GM12891 (cell line): ENCODE measurements at places on chromosomes 7 and 10.

GRCh38 chr7:24573554-24574338 is 494 bp downstream of the PALS2 start:
- DNase-seq, result peak; percentile 30

DNA sequence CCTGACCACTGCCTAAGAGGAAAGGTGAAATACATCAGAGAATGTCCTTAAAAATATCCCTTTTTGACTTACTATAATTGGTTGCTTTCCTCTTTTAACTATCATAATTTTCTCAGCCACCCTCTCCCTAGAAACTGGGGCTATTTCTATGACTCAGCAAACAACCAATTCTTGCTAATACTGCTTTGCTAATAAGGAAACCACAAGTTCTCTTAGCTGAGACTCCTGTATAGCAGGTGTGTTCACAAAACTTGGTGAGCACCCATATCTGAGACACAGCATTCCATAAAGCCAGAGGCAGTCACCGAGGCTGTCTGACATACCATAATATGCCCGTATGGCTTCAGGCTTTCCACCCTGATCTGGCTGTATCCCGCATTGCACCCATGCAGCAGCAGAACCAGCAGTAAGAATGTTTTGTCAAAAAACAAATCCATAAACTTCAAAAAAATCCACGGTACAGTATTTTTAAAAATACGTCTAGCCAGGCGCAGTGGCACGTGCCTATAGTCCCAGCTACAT is 191.7 kb upstream of the C7orf33 start:
- no peak for DNase-seq

GRCh38 chr10:78190051-78190825 is 156.6 kb downstream of the RPS24 start:
- no peak for DNase-seq

DNA sequence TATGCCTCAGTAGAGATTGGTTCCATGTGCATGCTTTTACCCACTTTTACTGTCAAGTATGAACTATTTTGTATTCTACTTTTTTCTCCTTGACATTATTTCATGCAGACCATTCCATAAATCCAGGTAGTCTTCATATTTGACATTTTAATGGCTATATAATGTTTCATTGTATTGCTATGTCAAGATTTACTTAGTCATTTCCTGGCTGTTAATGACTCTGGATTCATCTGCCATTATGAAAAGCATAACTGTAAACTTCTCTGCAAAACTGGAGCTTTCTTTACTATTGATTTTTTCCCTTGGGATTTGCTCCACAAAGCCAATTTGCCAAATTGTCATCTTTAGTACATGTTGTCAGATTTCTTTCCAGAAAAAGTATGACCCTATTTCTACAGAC is 6.8 kb upstream of the MSRB2 start:
- DNase-seq, result no peak

- no peak for DNase-seq
Observed at GRCh38 chr10:3648170-3648569, 136.8 kb downstream of the KLF6 start.

GRCh38 chr7:106620676-106621075 is 40.3 kb downstream of the CCDC71L start:
- no peak for DNase-seq

GRCh38 chr10:125000366-125001312 is 58.7 kb downstream of the ZRANB1 start:
- DNase-seq, result peak; percentile 27

GRCh38 chr10:112395809-112396530 is 22.1 kb downstream of the ACSL5 start:
- DNase-seq, result no peak

DNA sequence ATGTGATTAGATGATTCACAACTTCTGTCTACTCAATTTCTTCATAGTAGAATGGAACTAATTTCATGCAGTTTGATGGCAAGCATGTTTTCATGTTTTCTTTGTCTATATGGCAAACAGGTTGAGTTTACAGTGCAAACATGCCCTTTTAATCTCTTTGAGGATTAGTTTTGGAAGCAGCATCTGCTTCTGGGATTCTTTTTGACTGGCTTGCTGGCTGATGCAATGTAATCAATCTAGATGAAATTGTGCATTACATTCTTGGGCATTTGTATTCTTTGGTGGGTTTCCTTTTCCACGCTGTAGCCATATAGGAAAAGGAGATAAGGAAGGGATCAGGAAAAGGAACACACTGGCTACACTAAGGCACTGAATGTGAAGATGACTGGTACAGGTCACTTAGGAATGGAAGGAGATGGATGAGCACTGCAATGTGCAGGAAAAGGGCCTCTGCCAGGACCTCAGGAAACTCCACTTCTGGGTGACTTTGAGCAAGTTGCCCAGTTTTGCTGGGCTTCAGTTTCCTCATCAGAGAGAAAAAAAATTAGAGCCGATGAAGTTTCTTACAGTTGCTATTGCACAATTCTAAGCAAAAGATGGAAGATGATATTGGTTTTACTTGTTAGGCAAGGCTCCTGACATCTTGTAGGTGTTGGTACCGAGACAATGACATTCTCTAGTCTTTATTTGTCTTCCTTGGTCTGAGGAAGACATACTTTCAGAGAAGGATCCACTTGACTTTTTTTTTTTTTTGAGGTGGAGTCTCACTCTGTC is 269.1 kb downstream of the SUGCT start:
- no peak for DNase-seq

DNA sequence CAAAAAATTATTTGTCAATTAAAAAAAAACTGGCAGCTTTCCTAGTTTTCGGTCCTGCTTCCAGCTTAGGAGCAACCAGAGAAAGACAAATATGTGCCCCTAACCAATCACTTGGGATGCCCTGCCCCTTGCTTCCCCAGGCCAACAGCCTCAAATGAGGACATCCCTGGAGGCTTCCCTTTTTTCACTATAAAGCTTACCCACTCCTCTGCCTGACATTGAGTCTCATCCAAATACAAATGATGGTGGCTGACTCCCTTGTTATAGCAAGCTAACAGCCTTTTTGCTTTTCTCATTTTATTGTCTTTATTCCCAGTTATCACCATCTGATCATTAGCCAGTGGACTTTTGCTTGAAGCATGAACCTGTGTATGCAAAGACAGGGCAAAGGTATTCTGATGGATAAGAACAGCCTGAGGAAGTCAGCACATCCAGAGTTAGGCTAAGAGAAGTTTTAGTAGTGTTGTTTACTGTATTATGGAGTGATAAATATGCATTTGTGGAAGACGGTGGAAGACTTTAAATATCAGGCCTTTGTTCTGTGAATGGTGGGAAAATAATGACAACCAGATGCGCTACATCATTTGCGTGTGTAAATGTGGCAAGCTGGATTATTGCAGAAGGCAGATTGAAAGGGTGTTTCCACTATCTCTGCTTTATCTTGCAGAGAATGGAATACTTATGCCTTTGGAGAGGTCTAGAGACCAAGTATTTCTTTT is 1.7 kb upstream of the CCM2 start:
- no peak for DNase-seq

- DNase-seq, result no peak
Observed at GRCh38 chr7:27424749-27425148, 182.1 kb downstream of the EVX1 start.

GRCh38 chr10:29102233-29102632 is 186.6 kb upstream of the LYZL1 start:
- no peak for DNase-seq

- DNase-seq, result no peak
Observed at GRCh38 chr10:127158662-127159061, 37.7 kb downstream of the INSYN2A start.

GRCh38 chr10:133442191-133442966 is 11.4 kb upstream of the SCART1 start:
- peak; percentile 6 for DNase-seq

DNA sequence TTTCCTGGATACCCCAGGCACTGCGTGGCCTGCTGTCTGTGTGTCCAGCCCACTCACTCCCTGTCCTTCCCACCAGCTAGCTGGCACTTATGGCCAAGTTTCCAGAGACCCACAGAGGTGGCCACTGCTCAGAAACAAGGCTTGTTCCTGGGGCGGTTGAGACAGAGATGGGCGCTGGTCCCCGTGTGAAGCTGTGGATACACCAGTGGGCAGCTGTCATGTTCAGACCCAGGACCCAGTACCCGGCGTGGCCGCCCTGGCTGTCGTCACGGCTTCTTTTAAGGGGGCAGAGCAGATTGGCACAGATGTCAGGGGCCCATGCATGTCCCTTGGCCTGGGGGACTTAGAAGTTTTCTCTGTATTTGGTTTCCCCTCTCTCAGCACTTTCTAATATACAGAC is 36.3 kb downstream of the FOXL3 start:
- no peak for DNase-seq

DNA sequence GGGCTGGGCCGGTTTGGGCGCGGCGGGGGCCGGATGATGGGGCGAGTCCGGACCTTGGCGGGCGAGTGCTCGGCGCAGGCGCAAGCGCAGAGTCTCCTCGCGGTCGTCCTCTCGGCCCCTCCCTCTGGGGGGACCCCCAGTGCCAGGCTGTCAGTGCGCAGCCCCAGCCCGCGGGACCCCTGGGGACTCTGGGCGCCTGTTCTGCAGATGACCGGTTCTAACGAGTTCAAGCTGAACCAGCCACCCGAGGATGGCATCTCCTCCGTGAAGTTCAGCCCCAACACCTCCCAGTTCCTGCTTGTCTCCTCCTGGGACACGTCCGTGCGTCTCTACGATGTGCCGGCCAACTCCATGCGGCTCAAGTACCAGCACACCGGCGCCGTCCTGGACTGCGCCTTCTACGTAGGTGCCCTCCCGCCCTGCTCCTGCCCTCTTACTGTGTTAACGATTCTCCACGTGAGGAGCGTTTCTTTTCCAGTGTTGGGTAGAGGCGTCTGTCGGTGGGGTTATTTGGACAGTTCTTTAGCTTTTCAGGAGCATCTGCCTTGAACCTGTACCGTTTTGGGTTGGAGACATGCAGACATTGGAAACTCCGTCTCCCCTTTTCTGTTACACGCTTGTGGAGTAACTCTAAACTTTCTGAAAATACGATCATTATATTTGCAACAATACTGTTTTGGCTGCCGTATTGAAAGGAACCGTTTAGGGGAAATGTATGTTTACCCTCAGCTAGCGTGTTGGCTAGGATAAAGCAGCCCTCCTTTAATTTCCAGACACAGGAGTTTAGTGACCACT is 706 bp downstream of the BUB3 start:
- no peak for DNase-seq

DNA sequence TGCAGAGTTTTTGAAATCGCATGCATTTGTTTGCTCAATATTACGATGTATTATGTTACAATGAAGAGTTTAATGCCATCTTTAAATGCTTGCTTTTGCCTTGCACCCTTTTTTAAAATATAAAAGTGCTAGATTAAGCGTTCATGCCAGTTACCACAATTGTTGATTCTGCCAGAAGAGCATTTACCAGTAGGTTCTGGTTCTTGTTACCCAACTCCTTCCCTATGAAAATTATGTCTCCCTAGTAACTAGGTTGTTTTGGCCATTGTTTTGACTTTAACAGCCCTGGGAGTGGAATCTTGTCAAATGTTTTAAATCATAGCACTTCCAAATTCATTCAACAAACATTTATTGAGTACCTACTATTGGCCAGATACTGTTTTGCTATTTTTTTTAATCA is 32.8 kb upstream of the CDK14 start:
- DNase-seq, result no peak

DNA sequence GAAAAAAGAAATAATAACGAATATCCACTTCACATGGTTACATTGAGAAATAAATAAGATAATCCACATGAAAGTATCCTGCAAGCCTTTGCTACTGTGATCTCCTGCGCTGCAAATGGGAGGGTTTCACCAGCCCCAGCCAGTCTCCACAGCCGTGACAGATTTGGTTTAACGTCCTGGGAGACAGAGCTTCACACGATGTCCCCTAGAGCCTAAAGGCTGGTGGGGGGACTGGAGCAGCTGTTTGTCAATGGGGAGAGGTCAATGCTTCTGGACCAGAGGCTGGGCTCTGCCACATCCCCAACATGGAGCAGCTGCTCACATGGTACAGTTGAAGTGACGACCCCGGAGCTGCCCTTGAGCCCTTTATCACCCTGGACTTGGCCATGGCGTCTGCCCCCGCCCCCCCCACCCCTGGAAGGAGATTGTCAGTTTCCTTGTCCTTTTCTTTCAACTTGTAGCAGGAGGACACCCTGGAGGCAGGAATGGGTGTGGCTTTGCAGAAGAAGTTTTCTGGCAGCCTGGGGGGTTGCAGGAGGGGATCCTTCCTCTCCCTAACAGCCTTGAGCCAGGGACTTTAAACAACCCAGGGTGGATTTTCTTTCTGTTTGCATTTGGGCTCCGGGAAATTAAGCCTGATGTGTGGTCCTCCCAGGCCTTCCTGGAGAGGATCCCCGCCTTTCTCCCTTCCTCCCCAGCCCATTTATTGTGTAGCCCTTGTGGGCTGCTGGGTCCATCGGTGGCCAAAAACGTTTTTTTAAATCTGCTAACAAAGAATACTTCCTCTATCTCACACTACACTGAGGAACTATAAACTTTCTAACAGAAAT is 37.0 kb upstream of the MXI1 start:
- no peak for DNase-seq

- no peak for DNase-seq
Observed at GRCh38 chr7:110676785-110677184, 414.1 kb upstream of the LRRN3 start.

- DNase-seq, result no peak
Observed at GRCh38 chr7:135597181-135597925, 39.6 kb downstream of the NUP205 start.

GRCh38 chr10:12538491-12538995 is 189.2 kb downstream of the CAMK1D start:
- DNase-seq, result no peak

DNA sequence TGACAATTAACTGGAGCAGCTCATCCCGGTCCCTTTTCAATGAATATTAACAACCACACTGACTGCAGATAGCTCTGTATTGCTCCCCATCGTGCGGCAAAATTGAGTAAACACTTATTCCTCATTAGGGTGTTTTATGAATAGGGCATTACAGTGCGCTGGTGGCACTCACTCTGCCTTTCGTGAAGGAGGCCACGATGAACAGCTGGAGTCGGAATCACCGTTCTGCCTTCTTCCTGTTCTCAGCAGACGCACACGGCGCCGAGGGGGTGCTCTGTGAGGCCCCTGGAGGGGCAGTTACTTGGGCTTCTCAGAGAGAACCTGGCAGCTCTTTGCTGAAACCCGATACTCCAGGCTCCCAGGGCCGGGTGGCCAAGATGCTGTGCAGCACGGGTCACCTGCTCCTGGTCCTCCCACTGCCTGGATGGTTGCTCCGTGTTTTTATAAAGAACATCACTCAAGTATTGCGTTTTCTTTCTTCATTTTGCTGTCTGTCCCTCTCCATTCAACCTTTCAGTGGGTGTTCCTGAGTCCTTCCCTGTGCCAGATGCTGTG is 241.9 kb downstream of the GLRX3 start:
- DNase-seq, result no peak

DNA sequence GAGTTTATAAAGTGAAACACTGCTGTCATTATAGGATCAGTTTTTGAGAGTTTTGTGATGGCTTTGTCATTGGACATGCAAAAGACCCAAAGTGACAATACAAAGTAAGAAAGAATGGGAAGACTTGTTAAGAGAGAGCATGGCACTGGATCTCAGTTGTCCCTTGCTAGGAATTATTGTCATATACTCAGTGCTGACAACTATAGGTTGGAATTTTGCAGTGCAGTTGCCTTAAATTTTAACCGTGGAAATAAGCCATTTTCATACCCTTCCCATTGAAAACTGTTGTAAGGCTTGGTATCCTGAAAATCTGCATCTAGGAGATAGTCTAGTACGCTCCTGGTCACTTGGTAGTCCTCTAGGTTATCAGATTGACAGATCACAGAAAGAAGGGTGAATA is 1156.7 kb downstream of the GATA3 start:
- DNase-seq, result no peak
